ENCODE measurements at places on chromosomes 16 and 17. TPM values are rescaled to one million over a fixed set of nuclear protein-coding genes. Genes with fewer than 3 reads are reported as not detected.

DNA sequence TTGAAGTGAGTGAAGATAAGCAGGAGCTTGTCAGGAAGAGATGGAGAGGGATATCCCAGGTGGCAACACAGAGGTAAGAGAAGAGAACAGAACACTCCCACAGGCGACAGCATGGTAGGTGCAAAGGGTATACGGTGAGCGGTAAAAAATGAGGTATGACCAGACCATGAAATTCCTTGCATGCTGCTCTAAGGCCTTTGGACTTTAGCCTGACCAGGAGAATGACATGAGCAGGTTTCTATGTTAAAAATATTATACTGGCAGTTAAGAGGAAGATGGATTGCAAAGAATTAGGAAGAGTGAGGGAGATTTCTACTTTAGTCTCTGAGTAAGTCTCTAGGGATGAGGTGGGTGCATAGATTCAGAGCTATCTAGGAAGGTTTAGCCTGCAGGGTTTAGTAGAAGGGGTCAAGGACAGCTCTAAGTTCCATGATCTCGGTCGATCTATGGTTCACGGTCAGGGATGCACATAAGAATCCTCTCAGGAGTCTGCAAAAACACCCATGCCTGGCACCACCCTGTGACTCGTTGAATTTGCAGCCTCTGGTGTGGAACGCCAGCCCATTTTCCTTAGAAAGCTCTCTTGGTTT, 65.7 kb downstream of the HLF start:
- no peak for DNase-seq

DNA sequence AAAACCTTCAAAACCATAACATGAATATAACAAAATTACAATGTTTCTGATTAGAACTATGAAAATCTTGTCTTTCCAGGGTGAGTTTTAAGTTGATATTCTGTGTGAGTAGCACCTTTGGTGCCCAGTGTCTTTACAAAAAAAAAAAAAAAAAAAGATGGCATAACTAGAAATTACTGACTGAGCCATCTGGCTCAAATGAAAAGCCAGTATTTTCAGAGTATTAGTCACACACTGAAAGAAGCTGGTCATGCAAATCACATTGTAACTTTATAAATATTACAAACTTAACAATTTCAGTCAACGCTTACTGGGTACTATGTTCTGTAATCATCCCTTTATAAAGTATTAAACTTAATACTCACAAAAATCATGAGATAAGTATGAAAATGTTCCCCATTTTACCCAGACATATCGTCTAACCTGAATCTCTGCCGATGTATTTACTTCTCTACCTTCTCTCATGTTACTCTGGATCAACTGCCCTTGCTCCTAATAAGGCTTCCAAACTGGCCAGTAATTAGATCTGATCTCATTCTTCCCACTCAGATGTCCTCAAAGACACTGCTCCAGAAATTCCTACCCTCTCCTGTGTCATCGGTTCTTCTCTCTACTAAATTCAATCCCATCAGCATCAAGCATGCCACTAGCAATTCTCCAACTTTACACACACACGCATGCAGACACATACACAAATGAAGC, 25.4 kb downstream of the UBE2G1 start:
- DNase-seq = no peak

KRT24 gene
- not detected for total RNA-seq

DNA sequence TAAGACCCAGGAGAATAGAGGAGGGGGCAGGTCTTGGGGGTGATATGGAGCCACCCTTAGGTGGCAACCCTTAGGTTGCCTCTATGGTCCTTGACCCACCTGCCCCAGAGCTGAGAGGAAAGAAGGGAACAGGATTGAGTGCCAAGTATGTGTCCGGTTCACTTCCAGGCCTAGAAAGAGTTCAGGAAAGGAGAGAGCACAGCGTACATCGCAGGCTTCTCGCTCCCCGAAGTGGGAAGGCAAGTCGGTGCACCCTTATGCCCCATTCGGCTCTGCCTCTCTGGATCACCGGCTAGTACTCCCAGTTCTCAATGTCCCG, 631 bp downstream of the SP6 start:
- DNase-seq = no peak

TNS4 gene
- total RNA-seq = 36.6 TPM

ZFPM1 gene
- total RNA-seq = 14.6 TPM

DNA sequence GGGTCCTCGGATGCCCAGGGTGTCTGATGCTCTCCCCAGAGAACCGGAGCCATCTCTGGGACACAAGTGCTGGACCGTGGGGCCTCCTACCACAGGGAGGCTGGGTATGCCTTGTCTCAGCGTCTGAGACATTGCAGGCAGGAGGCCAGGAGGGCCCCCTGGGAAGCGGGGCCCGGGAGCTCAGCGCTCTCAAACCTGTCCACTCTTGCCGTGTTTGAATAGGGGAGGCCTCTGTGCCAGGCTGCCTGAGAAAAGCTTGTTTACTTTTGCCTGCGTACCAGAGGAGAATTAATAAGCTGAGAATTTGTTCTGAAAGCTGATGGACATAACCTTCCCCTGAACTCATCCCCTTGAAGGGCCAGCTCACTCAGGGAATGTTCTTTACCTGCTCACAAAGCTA, 163.8 kb downstream of the NTN1 start:
- DNase-seq = no peak

Measured in HCT116 (cell line).